A549 treated with CpdA at 1 μM for 4 hours (cell line): ENCODE measurements at places on chromosomes 5 and 9. TPM values are rescaled to one million over a fixed set of nuclear protein-coding genes. Genes with fewer than 3 reads are reported as not detected.

The PCDHGB3 gene
- total RNA-seq = 0.15 to 0.35 TPM (median 0.20 TPM) in 5 replicates

The PTCH1 gene
- 1.7 to 3.5 TPM (median 2.6 TPM) in 5 replicates for total RNA-seq

The APBA1 gene
- 0.10 to 0.43 TPM (median 0.33 TPM) in 5 replicates for total RNA-seq

The PDLIM7 gene
- total RNA-seq = 75.2 to 112 TPM (median 99.1 TPM) in 5 replicates

The RFESD gene
- 2.5 to 3.8 TPM (median 3.1 TPM) in 5 replicates for total RNA-seq

The FIBCD1 gene
- 9.2 to 14.4 TPM (median 12.4 TPM) in 5 replicates for total RNA-seq

The ERAP2 gene
- total RNA-seq = 1.1 to 1.6 TPM (median 1.3 TPM) in 5 replicates

The PPP3R2 gene
- not detected in 5 replicates for total RNA-seq

The FOXD4L3 gene
- total RNA-seq = 0.06 to 0.24 TPM (median 0.14 TPM) in 3 of 5 replicates, not detected in the others

The ADAMTSL2 gene
- total RNA-seq = not detected in 5 replicates

The PCDHA13 gene
- 0.06 to 0.10 TPM (median 0.07 TPM) in 4 of 5 replicates, not detected in the other for total RNA-seq

The GABRA1 gene
- not detected in 5 replicates for total RNA-seq

The PCDHGA6 gene
- 0.13 to 0.28 TPM (median 0.22 TPM) in 5 replicates for total RNA-seq

The BTNL8 gene
- not detected in 5 replicates for total RNA-seq
